Jurkat, Clone E6-1 (cell line): ENCODE measurements at places on chromosomes 2 and 18.

DNA sequence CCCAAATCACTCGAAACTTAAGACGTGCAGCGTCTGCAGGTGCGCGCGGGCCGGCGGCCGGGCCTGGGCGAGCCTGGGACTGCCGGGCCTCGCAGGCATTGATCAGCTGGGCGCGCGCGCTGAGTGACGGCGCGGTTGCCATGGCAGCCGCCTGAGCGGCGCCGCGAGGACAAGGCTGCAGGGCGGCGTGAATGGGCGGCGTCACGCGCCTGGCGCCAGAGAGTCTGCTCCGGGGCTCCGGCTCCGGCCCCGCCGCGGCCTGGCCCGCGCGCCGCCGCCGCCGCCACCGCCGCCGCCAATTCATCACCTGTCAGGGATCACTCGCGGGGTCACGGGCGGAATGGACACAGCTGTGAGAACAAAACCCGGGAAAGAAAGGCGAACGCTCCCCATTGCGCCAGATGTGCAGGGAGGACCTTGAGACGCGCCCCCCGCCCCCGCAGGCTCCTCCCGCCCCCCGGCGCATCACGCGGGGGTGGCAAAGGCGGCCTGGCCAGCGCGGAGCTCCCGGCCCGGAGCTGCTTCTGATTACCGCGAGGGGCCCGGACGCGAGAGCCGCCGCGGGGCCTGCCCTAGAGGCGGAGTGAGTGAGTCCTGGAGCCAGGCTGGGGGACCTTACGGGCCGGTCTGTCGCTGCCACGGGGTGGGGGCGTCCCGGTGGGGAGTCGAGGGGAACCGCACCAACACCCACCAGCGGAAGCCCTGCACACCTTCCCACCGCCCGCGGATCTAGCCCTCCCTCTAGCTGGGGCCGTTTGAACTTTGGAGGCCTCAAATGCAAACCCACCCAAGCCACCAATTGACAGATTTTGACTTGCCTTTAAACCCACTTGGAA is 2.9 kb upstream of the ID2 start:
- DNase-seq: peak; percentile 71

DNA sequence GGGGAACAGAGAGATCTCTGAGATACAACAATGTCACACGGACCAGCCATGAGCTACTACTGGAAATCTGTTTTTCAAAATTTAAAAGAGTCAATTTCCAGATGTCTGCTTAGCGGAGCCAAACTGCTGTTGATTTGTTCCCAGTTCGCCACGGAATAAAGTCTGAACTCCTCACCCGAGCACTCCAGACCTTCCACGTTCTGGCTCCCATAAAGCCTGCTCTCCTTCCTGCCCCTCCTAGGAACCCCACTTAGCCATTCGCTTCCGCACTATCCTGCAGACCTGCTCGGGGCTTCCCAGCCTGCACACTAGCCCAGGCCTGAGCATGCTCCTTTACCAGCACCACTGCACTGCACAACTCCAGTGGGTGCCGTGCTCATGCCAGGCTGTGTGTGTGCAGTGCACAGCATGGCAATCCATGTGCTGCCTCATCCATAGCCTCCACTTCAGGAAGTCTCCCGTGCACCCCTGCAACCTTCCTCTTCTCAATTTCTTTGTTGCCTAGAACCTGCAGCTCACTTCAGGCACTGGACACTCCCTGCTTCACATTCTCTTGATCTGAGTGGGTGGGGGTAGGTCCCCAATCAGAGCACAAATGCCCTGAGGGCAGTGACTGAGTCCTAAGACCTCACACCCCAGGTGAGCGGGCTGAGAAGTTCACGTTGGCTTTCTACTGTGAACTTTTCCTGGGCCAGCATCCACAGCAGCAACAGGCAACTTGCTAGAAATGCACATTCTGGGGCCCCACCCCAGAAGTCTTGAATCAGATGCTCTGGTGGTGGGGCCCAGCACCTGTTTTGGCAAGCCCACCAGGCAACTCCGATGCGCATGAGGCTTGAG is 53.7 kb downstream of the ZBTB7C start:
- DNase-seq: no peak

GRCh38 chr2:607709-608108 is 69.5 kb downstream of the TMEM18 start:
- DNase-seq: no peak

DNA sequence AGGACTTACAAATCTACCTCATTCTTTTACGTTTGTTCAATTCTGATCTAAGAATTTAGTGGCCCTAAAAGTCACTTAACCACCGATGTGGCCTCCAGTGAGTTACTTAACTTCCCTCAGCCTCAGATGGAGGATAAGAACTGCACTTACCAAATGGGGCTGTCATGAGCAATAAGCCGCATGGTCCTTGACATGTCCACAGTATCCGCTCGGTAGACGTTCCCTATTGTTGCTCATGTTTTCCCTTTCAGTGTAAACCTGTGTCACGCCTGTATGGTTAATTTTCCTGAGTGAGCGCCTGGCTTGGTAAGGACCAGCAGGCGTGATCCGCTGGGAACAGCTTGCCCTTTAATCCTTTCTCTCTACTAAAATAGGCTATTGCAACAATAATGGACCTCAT is 20.3 kb downstream of the SEC11C start:
- DNase-seq: no peak

- no peak for DNase-seq
These were observed 13.4 kb downstream of the NIFK start for GRCh38 chr2:121723316-121723715.

- no peak for DNase-seq
These were observed 142.4 kb upstream of the AQP4 start for GRCh38 chr18:27007880-27008279.

GRCh38 chr18:61856678-61857077 is 36.1 kb downstream of the RNF152 start:
- DNase-seq: no peak

GRCh38 chr2:152890736-152891135 is 172.3 kb downstream of the ARL6IP6 start:
- no peak for DNase-seq

GRCh38 chr18:24208270-24209035 is 69.6 kb downstream of the CABYR start:
- DNase-seq: no peak

GRCh38 chr18:61710082-61710620 is 182.7 kb downstream of the RNF152 start:
- no peak for DNase-seq

DNA sequence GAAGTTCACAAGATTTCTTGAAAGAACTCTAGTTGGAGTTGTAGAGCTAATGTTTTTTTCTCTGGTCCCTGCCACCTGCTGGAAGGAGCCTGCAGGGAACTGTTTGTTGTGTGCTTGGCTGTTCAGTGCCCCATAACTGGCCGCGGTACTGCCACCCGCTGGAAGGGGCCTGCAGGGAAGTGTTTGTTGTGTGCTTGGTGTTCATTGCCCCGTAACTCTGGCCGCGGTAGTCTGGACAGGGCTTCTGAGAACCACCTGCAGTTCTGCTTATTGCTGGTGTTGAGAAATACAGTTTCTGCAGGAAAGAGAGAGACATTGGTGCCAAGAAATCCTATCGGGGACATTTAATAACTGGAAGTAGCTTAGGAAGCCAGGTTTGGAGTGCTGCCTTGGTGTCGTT is 58.1 kb downstream of the AGAP1 start:
- peak; percentile 9 for DNase-seq

GRCh38 chr2:38192976-38193375 is 117.0 kb upstream of the CYP1B1 start:
- no peak for DNase-seq

GRCh38 chr2:28025123-28025522 is 134.6 kb downstream of the BABAM2 start:
- DNase-seq: no peak

- DNase-seq: no peak
These were observed 220.4 kb downstream of the ZNF516 start for GRCh38 chr18:76274468-76275289.

DNA sequence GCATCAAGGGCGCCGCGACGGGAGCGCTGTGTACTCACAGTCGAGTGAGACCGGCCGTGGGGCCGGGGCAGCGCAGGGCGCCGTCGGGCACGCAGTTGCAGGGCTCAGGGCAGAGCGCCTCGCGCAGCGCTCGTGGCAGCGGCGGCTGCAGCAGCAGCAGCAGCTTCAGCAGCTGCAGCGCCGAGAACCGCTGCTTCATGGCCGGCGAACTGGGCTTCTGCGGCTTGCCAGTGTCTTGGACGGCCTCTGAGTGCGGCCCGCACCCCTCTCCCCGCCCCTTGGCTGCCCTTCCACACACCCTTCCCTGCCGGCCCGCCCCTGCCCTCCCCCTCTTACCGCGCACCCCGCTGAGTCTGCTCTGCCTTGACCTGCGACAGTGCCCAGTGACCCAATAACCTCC is at the start of gene LHCGR:
Gene LHCGR, minus strand, starts transcription at position 252 of the 400 bp plus-strand sequence. Its CDS starts 53 bp downstream, at position 199.
- no peak for DNase-seq

- no peak for DNase-seq
These were observed 157.5 kb upstream of the TACR1 start for GRCh38 chr2:75356865-75357264.

GRCh38 chr2:136844546-136844945 is 79.2 kb downstream of the THSD7B start:
- peak; percentile 91 for DNase-seq

DNA sequence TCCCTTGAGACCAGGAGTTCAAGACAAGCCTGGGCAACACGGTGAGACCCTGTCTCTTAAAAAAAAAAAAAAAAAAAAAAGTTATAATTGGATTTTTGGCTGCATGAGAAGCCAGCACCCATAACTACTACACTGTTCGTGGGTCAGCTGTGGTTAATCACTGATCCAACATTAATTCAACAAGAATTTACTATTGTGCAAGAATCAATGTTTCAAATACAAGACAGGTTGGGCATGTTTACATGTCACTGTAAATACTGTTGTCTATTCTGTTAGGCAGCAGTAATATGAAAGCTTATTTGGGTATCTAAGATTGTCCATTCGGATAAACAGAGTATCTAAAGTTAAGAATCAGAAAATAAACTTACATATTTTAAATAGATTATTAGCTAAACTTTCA is 62.3 kb downstream of the ESCO1 start:
- DNase-seq: no peak

- DNase-seq: no peak
These were observed 61.3 kb downstream of the SP110 start for GRCh38 chr2:230158468-230158867.

GRCh38 chr2:11100976-11101375 is 54.3 kb upstream of the SLC66A3 start:
- no peak for DNase-seq

- no peak for DNase-seq
These were observed 165.9 kb upstream of the MSH6 start for GRCh38 chr2:47617028-47617427.

DNA sequence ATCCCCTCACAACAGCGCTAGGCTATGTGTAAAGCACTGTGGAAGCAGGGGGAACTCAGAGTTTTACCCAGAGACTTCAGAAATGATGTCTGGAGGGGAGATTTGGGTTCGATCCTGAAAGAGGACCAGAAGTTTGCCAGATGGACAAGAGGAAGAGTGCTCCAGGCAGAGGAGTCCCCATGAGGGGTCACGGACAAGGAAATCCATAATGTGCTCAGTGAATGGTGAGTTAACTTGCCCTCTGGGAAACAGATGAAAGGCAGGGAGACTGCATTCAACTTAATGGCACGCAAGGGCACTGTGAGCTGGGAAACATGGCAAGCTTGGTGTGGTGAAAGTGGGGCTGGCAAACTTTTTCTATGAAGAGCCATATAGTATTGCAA is 6.0 kb upstream of the ASAP2 start:
- no peak for DNase-seq

GRCh38 chr2:127061375-127062273 is 45.3 kb downstream of the BIN1 start:
- DNase-seq: no peak
